NCI-H1694 (cell line): ENCODE measurements at places on chromosomes 12 and 14.

DNA sequence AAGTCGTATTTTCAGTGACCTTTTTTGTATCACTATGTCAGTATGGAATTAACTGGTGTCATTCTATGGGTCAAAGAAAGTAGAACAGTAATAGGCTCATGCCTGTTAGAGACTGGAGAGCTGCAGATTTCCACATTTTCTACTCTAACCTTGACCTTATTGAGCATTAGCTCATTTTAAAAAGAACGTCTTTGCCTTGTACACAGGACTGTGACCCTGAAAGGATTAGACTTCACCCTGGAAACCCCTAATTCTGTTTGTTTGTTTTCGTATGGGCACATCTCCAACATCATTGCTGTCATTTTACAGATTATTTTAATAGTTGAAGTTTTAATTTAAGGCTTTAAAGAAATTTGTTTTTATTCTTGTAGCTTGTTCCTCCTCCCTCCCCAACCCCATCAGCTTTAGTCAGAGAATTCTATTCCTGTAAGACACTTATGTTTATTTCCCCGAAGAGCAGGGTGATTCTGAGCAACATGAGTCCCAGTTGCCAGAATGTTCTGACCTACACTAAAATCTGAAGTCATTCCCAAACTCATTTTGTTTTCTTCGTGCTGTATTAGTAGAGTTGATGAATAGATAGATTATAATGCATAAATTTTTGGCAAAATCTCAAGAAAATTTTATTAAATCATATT, 451.3 kb downstream of the FOXG1 start:
- DNase-seq, result no peak

- DNase-seq, result no peak
Measured at GRCh38 chr12:7667125-7667524, 1.4 kb upstream of the APOBEC1 start.

DNA sequence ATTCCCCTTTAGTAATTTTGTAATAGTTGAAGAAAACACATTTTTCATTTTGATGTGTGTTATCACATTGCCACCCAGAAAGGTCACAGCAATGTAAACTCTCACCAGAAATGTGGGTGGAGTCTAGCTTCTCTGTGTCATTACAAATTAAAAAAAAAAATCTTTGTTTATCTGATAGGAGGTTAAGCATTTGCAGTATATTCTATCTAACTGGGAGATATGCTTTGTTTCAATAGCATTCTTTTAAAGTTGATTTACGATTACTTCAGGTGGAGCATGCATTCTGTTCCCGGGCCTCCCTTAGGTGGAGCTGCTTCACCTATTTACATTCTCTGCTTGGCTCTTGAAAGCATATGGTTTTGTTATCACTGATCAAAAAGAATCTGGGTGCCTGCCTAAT, 7.8 kb downstream of the ADIPOR2 start:
- DNase-seq, result no peak

DNA sequence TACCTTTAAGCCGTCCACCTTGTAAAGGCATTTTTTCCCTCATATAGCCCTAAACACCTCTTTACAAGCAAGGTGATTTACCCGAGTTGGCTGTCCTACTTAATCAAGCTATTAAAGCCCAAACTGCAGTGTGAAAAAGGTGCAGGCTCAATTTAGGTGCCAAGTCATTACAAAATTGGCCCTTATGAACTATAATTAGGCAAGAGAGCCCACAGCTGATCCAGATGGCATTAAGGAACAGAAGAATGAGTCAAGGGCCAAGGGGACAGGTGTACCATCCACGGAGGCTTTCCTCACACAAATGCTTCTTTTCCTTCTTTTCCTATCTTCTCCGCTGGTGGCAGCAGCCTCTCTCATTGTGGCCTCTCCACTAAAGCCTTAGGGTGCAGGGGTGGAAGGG, 90.5 kb downstream of the TTC8 start:
- no peak for DNase-seq

DNA sequence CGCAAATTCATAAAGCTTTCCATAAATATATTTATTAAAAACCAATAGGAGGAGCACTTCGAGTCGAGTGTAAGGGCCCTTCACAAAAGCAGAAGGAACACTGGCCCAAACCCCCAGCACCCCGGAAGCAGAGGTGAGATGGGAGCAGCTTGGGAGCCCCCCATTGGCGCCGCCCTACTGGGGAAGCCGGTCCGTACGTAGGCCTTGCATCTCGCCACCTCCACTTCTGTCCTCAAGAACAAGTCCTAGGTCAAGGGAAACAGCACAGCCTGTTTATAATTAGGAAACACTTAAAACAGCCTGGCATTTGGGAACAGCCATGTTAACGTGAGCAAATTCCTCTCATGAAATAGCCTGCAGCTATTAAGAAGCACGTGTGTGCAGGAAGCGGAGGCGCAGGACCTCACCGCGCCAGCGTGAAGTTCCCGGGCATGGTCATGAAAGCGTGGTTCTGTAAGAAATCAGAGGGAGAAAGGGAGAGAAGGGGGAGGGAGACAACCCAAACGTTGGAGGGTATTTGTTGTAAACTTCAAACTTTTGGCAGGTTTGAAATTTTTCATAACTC, 7.7 kb downstream of the ANKRD9 start:
- no peak for DNase-seq

DNA sequence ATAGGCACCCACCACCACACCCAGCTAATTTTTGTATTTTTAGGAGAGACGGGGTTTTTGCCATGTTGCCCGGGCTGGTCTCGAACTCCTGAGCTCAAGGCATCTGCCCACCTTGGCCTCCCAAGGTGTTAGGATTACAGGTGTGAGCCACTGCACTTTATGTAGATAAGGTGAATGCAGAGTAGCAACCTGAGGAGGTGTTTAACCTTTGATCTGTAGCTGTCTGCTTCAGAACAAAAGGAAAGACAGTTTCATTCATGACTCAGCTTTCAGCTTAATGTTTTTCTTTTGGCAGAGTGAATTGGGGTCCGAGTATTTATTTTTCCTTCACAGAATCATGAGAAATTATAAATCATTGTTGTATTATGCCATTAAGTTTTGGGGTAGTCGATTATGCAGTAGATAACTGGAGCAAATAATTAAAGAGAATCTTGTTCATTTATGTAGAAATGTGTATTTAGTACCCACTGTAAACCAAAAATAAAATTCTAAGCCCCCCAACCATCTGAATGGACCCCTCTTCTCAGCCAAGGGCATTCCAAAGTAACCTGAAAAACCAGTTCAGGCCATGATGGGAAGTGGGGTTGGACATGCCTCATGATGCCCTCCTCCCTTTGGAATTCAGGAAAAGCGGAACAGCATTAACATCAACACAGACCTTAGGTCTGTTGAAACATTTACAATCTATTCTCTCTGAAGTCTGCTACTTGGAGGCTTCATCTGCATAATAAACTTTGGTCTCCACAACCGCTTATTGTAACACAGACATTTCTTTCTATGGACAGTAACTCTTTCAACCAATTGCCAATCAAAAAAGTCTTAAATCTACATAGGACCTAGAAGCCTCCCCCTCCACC, 10.7 kb upstream of the STX2 start:
- DNase-seq, result no peak

- DNase-seq, result no peak
Measured at GRCh38 chr14:99125113-99125512, 146.9 kb downstream of the BCL11B start.

GRCh38 chr14:93775744-93776143, 12.5 kb downstream of the PRIMA1 start:
- DNase-seq, result no peak

DNA sequence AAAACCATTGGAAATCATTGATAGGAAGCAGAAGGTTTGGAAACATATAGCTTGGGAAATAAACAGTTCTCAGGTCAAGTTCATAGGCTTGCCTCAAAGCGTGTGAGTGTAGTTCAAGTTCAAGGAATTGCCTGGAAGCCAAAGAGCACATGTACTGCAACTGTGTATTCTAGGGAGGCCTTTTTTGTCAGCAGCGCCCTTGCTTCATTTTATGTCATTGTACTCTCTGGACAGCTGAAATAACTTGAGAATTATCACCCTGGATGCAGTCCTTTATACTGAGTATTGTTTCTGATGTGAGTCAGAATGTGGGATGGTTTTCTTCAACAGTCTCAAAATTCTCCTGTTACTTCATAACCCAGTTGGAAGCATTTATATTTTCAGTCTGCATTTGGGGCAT, 16.0 kb upstream of the EVL start:
- DNase-seq, result no peak

GRCh38 chr14:41144370-41144769, 462.3 kb upstream of the LRFN5 start:
- no peak for DNase-seq

DNA sequence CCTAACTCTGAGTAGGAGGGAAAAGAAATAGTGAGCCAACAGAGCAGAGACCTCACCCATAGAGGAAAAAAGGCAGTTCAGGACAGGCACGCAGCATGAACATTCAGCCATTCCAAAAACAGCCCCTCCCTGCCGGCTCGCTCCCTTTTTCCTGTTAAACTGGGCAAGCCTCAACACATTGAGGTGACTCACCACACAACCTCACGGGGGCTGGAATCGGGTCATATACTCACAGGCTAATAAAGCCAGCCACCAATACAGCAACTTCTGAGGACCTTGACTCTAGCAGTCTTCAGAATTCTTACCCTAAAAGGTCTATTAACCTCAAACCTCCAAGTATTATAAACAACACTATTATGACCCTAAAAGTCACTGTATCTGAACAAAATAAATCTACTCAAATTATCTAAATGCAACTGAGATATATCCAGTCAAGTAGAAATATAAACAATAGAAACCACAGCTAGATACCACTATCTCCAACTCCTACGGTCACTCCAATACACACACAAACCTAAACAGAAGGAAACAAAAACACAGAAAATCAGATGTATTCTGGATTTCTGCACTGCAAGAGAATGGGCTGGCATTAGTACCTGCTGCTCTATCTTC, 6.3 kb downstream of the YBX3 start:
- no peak for DNase-seq

DNA sequence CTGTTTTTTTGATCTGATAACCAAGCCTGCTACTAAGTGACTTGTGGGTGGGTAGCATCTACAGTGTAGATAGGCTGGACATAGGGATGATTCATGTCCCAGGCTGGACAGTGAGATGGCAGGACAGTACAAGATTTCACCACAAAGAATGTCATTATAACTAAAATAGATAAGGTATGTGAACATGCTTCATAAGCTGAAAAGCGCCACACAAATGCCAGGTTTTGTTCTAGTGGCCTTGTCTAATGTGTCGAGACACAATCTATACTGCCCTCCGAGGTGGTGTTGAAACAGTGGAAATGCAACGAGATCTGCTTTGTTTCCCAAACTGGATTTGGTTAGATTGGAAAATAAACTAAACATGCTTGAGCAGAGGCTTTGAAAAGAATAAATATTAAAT, 4.4 kb downstream of the LGALS3 start:
- no peak for DNase-seq

DNA sequence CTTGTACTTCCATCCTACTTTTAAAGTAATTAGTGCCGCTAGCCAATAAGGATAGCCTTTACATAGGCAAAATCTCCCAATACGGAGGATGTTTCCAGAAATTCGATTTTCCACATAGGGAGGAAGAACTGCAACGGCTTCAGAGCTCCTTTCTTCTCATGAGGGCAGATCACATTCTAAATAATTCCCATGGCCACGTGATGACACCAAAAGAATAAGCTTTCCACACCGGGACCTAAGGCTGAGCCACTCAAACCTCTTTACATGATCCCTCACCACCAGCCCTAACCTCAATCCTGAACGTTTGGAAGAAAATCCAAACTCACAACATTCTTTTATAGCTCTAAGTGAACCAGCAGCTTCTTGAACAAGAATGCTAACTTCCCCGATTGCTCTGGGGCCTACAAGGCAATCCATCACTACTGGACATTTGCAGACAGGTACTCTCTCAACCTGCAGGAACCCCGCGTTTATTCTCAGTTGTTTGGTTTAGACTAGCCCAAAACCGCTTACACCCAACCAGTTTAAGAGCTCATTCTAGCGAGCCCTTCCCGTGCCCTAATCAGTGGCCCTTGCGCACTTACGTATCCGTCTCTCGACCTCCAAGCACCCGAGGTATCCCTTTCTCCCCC, 884 bp downstream of the CAPRIN2 start:
- peak; percentile 7 for DNase-seq

GRCh38 chr12:32140877-32141276, 34.2 kb downstream of the BICD1 start:
- peak; percentile 96 for DNase-seq

GRCh38 chr12:132593938-132594358, 16.4 kb downstream of the LRCOL1 start:
- DNase-seq, result peak; percentile 93

DNA sequence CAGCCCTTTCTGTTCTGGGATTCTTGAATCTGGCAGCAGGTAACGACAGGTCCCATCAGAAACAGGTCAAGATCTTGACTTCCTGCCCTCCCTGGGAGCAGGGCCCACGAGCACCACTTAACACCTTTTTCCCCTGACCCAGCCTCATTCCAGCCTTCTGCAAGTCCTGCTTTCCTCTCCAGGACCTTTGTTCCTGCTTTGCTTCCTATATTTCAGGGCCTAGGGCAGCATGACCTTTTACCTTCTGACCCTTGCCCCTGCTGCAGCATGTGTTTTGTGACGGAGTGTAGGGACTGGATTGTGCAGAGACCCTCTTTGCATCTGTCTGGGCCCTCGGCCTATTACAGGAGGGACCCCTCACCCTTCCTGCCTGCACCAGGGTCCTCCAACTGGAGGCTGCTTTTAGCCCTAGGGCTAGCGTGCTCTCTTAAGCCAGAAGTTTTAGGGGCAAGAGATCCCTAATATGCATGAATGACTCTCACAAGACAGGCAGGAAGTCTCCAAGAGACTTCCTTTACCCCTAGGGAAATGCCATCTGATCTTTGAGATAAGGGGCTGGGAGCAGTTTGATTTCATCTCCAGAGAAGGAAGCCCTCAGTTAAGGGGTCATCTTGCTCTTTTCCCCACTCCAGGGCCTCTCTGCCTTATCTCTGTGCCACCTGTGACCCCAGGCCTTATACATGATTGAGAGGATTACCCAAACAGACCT, 209.4 kb upstream of the BCL2L14 start:
- no peak for DNase-seq

GRCh38 chr12:41514021-41514777, 326.1 kb downstream of the PDZRN4 start:
- DNase-seq, result no peak

DNA sequence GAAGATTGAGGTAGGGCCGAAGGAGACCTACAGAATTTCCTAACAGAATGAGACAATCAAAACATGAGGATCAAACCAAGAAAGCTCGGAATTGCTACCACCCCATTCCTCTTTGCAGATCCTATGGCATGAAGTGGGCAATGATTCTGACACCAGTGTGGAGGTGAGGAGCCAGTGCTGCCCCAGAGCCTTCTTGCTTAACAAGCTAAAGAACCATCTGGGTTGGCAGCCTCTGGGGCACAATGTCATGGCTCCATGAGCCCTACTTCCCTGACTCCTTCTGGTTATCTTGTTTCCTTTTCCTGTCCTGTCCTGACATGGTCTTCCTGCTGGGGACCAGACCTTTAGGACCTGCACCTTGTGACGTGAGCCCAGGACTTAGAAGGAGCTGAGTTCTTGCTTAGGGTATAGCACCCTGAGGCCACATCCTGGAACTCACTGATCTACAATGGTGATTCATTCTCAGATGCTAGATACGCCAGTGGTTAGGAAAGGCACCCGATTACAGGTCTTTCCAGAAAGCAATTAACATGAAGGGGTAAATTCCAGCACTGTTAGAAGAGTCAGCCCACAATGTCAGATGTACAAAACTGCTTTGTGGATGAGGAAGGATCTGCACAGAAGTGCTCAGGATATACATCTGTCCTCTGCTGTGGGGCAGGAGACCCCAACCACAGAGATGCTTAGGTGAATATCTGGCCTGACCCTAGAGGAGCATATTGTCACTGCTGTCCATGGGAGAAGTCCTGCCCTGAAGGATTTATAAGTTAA, 324.2 kb downstream of the ZFP36L1 start:
- DNase-seq, result no peak
